ENCODE measurements at places on chromosomes 3 and 15.

GRCh38 chr3:139518306-139518705, 21.2 kb downstream of the RBP1 start:
- no peak for DNase-seq

GRCh38 chr3:70261283-70261682, 51.2 kb downstream of the MDFIC2 start:
- DNase-seq, result no peak

- DNase-seq, result no peak
Observed at GRCh38 chr3:66280304-66280703, 59.5 kb downstream of the SLC25A26 start.

DNA sequence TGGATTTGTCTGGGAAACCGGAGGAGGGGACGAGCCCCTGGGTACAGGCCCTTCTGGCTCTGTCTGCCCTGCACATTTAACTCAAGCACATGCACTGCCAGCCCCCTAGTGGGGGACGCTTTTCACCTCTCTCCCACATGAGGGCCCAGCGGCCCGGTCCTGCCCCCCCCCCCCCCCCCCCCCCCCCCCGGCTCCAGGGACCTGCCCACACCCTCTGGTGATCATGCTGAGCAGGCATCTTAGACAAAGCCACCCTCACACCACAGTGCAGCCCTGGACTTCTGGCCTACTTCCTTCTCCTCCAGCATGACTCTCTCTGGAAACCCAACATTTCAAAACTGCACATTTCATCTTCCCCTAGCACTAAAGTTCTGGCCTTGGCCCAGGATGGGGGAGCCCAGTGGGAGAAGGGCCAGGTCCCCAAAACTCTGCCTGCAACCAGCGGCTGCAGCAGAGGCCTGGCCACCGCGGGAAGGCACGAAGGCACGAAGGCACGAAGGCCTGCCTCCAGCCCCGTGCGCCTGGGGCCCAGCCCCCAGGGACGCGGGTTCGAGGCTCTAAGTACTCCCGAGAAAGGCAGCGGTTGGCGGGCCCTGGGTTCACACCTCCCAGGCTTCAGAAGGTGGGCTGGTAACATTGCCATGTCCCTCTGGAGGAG, 14.1 kb downstream of the KLF15 start:
- DNase-seq, result peak; percentile 54

DNA sequence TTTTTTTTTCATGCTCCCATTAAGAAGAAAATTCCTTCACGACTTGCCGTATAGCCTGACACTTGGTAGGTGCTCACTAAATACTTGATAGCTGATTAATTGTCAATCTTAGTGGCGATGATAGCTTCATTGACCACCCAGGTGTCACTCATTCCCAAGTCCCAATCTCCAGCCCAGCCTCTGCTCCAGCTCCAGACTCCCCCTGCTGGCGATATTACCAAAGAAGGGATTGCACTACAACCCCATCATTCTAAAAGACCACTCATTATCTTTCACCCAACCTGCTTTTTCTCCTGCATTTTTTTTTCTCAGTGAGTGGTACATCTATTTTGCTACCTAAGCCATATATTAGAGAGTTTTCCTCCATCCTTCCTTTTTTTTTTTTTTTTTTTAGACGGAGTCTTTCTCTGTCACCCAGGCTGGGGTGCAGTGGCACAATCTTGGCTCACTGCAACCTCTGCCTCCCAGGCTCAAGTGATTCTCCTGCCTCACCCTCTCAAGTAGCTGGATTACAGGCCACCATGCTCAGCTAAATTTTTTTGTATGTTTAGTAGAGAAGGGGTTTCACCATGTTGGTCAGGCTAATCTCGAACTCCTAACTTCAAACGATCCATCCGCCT, 19.5 kb upstream of the COMMD2 start:
- DNase-seq, result peak; percentile 67

- DNase-seq, result no peak
Observed at GRCh38 chr15:80844011-80844732, 65.0 kb downstream of the CEMIP start.

DNA sequence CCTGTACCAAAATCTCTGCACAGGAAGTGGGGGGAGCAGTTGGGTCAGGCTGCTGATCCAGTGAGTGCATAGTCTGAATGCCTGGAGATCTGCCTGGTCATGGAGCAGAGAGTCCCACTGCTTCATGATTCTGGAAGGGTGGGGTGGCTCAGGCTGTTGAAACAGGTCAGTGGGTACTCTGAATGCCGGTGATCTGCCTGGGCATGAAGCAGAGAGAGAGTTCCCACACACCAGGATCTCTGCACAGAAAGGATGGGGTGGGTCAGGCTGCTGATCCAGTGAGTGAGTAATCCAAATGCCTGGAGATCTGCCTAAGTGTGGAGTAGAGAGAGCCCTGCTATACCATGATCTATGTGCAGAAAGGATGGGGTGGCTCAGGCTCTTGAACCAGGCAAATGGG, 16.1 kb upstream of the GCSAM start:
- no peak for DNase-seq

GRCh38 chr3:177278016-177278415, 80.7 kb upstream of the TBL1XR1 start:
- no peak for DNase-seq

DNA sequence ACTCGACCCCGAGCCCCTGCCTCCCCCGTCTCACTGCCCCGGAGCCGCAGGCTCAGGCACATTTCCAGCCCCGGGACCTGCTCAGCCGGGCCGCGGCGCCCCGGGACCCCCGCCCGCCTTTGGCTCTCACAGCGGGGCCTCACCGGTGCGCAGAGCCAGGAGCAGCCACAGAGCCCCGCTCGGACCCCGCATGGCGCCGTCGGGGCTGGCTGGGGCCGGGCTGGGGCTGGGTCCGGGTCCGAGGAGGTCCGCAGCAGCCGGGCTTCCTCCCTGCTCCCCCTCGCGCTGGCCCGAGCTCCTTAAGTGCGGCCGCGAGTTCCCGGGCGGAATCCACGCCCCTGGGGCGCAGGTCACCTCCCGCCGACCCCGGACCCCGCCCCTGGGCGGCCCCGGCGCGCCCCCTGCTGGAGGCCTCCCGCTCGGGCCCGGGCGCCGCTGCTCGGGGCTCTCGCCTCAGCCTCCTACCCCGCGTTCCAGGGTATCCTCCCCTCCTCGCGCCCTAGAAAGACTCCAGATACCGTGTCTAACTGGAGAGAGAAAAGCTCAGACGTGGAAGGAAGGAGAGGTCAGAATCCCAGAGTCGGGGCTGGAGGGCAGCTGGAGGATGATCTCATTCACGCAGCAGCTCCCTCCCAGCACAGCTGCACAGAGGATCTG, at the start of gene MELTF:
Gene MELTF (minus strand): TSS at position 307 of the 657 bp plus-strand sequence. CDS start 115 bp downstream, at position 192.
- peak; percentile 90 for DNase-seq

- DNase-seq, result no peak
Observed at GRCh38 chr3:46110701-46111493, 83.6 kb upstream of the XCR1 start.

GRCh38 chr3:7876741-7877297, 624.8 kb upstream of the LMCD1 start:
- peak; percentile 81 for DNase-seq

GRCh38 chr3:102304550-102304949, 130.3 kb upstream of the ZPLD1 start:
- DNase-seq, result no peak

DNA sequence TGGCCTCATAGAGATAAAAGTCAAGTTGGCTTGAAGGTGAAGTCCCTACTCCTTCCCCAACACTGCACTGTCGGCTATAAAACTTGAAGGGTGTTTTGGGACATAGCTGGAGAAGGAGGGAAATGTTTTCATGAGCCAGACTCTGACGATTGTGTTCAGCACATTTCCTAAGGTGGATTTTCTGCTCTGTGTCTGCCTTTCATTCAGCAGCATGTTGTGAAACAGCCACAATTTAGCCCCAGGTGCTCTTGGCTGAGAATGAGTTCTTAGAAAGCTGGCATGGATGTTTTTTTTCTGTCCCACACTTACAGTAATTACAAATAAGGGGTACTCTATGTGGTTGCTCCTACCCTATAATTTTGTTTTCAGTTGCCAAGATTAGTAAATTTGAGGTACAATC, 492.4 kb downstream of the MCTP2 start:
- DNase-seq, result no peak

DNA sequence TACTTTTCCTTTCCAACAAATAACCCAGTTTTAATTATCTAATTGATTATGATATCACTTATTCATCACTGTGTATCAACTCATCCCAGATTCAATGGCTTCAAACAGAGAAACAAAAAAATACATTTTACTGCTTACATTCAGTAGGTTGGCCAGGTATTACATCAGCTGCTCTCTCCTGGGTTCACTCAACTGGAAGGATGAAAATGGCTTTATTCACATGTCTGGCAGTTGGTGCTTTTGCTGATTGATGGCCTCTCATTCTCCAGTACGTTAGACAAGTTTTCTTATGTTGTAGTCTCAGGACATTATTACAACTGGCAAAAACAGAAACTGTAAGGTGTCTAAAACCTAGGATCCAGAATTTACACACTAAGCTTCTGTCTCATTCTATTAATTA, 811.0 kb upstream of the ALCAM start:
- DNase-seq, result no peak

- no peak for DNase-seq
Observed at GRCh38 chr3:134665243-134665642, 14.4 kb upstream of the KY start.
